ENCODE measurements at places on chromosomes 2 and 18. TPM values are rescaled to one million over a fixed set of nuclear protein-coding genes. Genes with fewer than 3 reads are reported as not detected.

The EMX1 gene
- not detected for total RNA-seq

The CREG2 gene
- total RNA-seq = 1.3 TPM

The KCNJ3 gene
- not detected for total RNA-seq

The DCAF17 gene
- total RNA-seq = 17.2 TPM

The MSTN gene
- not detected for total RNA-seq

The MC5R gene
- not detected for total RNA-seq

The CSRNP3 gene
- under 0.01 TPM for total RNA-seq

The NPAS2 gene
- total RNA-seq = 17.2 TPM

The GPR45 gene
- total RNA-seq = 0.22 TPM

The WDR35 gene
- total RNA-seq = 15.5 TPM

The PTH2R gene
- 1.0 TPM for total RNA-seq

The SLC4A5 gene
- total RNA-seq = 0.29 TPM

The WNT10A gene
- not detected for total RNA-seq

The PCARE gene
- not detected for total RNA-seq

The UGT1A4 gene
- not detected for total RNA-seq

The TAF1B gene
- 25.2 TPM for total RNA-seq

The KLF7 gene
- total RNA-seq = 16.0 TPM

The C1QL2 gene
- total RNA-seq = not detected

The NR4A2 gene
- 0.57 TPM for total RNA-seq

The CCDC74A gene
- total RNA-seq = 5.9 TPM

The LIPG gene
- total RNA-seq = 38.1 TPM

The CROCC2 gene
- total RNA-seq = not detected

The ZSWIM2 gene
- not detected for total RNA-seq

The ATIC gene
- 27.1 TPM for total RNA-seq

The UGT1A10 gene
- 0.22 TPM for total RNA-seq

The ZNF516 gene
- 28.2 TPM for total RNA-seq

The ICOS gene
- not detected for total RNA-seq

The PPP4R3B gene
- total RNA-seq = 38.7 TPM

The RUFY4 gene
- total RNA-seq = not detected

The UPP2 gene
- not detected for total RNA-seq

The CD302 gene
- 4.2 TPM for total RNA-seq

The SLC16A14 gene
- 0.29 TPM for total RNA-seq

The PPP1R1C gene
- not detected for total RNA-seq

The ANKRD30B gene
- total RNA-seq = 0.88 TPM

The ACVR1C gene
- total RNA-seq = not detected

Data from placental pericyte (primary cell).